ENCODE measurements at places on chromosomes 16 and 17.

GRCh38 chr16:17271687-17272086 lies 199.1 kb downstream of the XYLT1 start:
- no peak for DNase-seq

GRCh38 chr17:7950578-7950977 lies 18.6 kb downstream of the CNTROB start:
- DNase-seq, result no peak

DNA sequence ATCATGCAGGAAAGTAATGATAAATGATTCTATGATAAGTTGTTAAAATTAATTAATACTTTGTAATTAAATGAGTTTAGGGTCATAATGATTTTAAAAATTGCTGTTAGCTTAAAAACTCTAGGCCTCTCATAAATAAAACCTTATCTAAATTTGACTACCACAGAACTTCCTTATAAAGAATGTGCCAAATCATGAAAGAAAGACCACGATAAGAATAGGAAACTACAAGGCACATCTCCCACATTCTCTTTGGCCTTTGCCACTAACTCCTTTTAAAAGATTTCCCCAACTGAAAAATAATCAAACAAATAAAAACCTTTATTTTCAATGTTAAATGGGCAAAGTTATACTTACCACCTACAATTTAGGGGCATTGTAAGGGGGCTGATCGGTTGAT lies 164.6 kb upstream of the C17orf78 start:
- no peak for DNase-seq

DNA sequence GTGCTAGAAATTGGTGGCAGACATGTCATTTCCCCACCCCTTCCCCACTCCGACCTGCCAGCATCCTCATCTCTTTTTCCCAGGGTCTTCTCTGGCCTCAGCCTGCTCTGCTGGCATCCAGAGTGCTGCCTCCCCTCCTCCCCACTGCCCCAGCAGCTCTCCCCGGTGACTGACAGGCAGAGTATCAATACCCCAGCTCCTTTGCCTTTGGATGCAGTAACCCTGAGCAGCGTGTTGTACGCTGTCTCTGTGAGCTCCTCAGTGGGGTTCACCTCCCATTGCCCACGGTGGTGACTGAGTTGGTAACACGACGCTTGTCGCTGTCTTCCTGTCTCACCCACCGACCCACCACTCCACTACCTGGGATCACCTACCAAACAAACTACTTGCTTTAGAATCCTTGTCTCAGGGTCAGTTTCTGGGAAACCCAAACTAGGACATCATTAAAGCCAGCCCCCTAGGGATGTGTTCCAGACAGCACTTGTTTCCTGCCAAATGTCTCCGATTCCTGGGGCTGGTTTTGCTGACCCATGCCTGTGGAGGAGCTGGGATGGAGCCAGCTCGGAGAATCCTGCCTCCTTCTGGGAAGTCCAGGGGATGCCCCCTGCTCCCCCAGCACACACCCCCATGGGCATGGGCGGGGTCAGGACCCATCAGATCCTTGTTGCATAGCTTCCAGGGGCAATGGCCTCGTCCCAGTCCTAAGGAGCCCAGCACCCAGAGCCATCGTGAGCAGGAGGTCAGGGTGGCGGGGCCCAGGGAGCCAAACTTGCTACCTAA lies 8.3 kb upstream of the SBK1 start:
- no peak for DNase-seq

- DNase-seq, result no peak
Observed at GRCh38 chr16:55571191-55571897, 4.9 kb downstream of the CAPNS2 start.

- DNase-seq, result no peak
Observed at GRCh38 chr17:43014649-43015542, 7.3 kb downstream of the VAT1 start.

DNA sequence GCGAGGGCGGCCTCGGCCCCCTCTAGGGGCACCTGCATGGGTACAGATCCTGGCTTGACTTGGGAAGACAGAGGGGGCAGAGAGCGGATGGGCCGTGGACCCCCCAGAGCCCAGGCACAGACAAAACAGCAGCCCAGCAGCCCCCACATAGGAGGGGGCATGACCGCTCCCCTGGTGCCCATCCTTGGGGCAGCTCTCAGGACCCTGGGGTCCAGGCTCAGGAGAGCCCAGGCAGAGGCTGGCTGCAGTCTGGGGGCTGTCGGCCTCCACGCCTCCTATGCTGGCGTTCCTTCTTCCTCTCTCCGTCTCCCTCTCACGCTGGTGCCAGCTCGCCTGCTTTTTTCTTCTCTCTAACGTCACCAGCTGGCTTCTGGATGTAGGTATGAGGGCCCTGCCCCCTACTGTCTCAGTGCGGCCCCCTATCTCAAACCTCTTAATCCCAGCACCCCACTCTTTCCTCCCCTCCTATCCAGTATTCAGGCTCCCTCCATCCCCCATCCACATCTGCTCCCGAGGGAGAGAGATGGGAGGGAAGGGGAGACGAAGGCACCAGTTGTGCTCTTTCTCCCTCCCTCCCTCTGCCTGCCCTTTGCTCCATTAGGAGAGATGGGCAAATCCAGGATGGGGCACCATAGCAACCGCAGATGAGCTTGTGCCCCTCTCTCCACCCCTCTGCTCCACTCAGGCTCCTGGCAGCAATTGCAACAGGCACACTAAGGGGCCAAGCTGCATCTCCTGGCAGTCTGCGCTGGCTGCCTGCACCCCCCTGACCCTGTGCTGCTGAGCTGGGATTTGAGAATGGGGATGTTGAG lies at the start of gene GPR179:
GPR179 (minus strand) TSS at position 349 of the 812 bp plus-strand sequence; CDS start at position 182, 167 bp downstream.
- DNase-seq, result no peak

GRCh38 chr17:66655861-66656260 lies 179.1 kb upstream of the CACNG5 start:
- no peak for DNase-seq

GRCh38 chr17:9324864-9325263 lies 250.8 kb downstream of the STX8 start:
- no peak for DNase-seq

Data from AML-193 (cell line).